ENCODE measurements at places on chromosomes 6 and 20.

DNA sequence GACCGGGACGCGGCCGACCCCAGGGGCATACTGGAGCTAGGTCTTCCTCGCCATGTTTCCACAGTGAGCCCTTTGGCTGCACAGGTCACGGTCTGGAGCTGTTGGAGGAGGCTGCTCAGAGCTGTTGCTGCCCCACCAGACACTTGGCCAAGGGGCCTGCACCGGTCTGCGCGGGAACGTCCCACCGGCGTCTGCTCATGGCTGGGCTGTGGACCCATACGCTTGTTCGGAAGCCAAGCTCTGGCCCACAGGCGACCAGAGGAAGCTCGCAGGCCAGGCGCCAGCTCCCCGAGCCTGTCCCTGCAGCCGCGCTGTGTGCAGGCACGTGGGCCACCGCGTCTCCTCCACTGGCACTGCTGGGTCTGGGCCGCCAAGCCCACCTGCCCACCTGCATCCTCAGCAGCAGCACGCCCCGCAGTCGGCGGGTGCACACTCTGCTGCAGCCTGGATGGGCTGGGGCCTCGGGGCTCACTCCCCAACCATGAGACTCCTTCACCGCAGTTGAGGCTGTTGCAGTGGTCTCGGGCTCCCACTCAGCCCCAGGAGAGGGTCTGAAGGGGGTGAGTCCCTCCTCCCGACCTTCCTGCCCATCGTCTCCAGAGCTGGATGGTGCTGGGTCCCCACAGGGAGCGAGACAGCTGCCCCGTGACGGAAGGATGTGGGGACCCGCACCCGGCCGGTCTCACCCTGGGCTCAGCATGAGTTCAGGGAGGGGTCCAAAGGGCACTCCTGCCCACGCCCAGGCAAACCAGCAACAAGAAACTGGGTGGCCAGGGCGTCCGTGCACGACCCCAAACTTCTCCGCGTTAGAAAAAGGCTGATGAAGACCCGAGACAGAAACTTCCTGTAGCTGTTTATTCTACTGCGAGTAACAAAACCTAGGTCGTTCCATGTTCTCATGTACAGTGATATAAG, 15.5 kb upstream of the TCFL5 start:
- no peak for DNase-seq

DNA sequence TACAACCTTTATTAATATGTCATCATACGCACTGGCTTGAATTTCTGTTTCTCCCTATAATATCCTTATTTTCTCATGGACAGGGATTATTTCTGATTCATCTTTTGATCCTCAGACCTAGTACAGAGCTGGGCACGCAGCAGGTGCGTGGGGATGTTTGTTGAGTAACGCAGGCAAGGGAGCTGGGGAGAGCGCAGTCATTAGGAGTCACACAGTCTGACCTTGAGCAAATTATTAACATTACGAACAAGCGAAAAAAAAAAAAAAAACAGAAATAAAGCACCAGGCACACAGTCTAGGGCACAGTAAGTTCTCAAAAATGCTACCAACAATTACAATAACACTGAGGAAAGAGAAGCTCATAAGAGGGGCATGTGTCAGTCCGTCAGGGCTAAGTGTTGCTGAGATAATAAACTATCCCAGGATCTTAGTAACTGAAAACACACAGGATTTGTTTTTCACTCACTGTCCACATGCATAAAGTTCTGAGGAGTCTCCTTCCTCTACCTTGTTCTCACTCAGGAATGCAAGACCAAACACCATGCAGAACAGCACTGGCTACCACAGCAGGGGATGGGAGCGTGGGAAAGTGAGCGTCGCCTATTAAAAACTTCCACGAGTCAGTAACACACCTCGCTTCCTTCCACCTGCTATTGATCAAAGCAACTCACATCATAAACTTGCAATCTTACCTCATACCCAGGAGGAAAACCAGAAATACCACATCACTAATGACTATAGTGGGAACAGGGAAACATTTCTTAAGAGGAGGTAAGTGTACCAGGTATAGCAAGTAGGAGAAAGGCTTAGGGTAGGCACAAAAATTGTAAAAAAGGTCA, 56.9 kb downstream of the PDE10A start:
- no peak for DNase-seq

- no peak for DNase-seq
Measured at GRCh38 chr6:2578767-2579166, 172.0 kb downstream of the MYLK4 start.

GRCh38 chr6:36129941-36130666, at the start of gene MAPK13:
TSS of gene MAPK13 (plus strand) at chr6:36130513. CDS start at chr6:36130583, 70 bp downstream.
- DNase-seq: no peak

DNA sequence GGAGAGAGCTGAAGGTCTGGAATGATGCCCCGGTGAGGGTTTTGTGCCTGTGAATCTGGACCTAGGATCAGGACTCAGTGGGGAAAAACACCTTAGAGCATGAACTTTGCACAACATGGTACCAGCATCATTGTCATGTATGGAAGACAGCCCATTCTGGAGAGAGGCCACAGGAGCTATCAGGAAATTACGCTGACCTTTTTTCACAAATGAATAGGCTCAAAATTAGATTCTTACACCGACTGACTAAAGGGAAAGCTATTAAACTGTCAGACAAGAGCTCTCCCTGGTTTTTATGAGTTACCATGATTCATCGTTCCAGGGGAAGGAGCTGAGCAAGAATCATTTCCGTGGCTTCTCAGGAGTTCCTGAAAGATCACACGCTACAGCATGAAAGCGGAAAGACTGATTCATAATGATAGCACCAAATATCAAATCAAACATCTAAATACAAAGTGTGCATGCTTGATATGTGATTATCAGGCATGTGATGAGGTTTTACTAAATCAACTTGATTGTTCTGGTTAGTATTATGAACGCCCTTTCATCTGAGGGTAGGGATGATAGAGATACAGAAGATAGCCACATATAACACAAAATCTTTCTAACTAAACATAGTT, 224.9 kb upstream of the SMLR1 start:
- DNase-seq: no peak

DNA sequence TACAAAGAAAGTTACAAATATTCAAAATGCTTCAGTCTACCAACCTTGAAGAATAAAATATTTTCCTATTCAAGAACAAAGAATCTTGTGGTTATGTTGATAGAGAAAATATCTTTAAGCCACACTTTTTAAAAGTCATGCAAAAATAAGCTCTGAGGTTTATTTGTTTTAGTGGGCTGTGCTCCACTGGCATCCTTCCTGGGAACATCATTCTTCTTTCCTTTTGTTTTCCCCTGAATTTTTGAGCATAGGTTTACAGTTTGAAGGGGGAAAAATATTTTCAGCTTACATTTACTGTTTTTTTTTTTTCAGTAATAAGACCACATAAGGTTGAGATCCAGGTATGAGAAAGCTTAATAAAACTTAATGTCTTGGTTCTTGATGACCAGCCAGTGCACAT, 72.0 kb upstream of the BACH2 start:
- no peak for DNase-seq

DNA sequence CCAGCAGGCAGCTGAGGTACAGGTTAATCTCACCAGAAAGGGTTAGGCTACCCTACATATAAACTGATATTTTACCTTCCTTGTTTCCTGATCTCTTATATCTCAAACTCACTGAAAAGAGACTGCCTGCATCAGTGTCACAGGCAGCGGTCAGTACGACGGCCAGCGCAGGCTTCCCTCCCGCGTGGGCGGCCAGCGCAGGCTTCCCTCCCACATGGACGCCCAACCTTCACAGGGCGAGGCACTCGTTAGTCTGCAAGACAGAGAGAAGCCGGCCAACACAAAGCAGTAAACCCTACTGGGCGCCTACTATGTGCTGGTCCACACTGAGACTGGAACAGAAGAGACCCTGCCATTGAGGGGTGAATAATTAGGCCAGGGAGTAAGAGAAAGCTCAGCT, 33.0 kb downstream of the TTI1 start:
- no peak for DNase-seq

DNA sequence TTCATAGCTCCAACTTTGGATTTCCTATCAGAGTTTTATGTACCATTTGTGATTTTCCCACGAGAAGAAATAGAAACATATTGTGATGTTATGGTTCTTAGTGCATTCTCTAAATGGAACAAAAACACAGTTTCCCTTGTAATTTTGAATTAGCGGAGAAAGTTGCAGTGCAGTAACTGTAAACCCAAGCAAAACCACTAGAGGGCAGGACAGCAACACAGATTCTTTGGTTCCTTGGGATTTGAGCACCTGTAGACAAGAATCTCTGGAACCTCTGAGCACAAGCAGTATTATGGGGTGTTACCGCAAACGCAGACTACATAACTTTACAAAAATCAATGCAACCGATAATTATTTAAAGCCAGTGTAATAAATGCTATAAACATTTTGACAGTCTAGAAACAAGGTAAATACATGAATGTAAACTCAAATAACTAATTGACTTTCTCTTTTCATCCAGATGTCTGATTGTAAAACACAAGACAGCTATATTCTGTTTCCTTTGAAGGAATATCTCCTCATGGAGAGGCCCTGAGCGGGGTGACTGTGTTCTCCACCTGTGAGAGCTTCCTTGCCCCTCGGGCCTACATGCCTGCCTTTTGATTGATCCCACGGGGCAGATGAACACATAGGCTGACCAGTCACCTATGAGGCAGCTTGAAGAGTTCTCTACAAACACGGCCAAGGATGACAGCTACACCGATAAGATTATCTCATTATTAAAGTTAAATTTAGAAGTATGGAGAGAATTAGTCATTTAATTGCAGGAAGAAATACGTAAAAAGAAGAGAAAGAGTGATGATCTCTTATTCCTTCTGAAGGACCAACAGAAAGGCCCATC, 67.5 kb upstream of the COL21A1 start:
- DNase-seq: no peak

- no peak for DNase-seq
Measured at GRCh38 chr20:48585061-48585870, 242.5 kb downstream of the PREX1 start.

DNA sequence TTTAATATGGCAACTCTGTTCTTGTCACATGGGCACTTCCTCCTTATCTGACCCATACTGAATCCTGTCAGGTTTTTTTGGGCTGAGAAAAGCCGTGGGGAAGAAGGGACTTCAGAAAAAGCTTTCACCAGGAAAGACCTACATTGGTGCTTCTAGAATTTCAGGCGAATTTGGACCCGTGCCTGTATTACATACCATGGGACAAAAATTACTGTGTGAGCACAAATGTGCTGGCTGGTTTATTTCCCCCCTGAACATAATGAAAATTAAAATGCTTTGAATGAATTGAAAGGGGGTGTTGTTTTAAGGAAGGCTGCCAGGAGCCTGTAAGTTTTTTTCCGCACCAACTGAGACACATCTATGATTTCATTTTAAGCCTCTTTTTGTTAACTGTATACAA, 29.6 kb downstream of the CAP2 start:
- no peak for DNase-seq

GRCh38 chr6:132798869-132799538, 567 bp upstream of the SLC18B1 start:
- peak; percentile 76 for DNase-seq

- peak; percentile 94 for DNase-seq
Measured at GRCh38 chr20:33731693-33732165, at the start of gene ZNF341. TSS of gene ZNF341 (plus strand) at chr20:33731996. CDS start at chr20:33732022, 26 bp downstream.

GRCh38 chr20:38073307-38074071, 39.9 kb downstream of the RPRD1B start:
- peak; percentile 7 for DNase-seq

GRCh38 chr6:84635081-84635761, 129.2 kb downstream of the TBX18 start:
- no peak for DNase-seq

DNA sequence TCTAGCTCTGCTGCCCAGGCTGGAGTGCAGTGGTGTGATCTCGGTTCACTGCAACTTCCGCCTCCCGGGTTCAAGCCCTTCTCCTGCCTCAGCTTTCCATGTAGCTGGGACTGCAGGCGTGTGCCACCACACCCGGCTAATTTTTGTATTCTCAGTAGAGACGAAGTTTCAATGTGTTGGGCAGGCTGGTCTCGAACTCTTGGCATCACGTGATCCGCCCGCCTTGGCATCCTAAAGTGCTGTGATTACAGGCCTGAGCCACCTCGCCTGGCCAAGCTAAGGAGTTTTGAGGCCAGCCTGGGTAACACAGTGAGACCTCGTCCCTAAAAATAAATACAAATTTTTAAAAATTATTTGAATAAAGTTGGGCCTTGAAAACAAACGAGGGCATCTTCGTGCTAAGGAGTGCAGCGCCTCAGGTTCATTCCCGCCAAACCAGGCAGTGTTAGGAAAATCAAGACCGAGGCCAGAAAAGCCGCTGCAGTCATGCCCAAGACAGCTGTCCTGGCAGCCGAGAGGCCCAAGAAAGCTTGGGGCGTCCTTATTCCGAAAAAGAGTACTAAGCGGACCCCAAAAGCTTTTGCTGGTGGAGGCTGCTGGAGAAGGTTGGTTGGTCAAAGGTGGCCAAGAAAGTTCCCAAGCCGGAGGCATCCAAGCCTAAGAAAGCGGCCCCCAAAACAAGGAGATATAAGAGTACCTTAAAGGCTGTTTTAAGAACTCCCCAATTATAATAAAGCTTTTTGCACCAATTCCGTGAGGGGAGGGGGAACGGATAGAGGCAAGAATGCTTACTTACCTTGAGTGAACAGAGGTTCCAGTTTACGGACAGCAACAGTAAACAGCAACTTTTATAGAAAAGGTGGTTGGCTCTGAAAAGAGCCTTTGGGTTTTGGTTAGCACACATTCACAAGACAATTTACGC, 109.0 kb downstream of the HFE start:
- no peak for DNase-seq

GRCh38 chr6:166466178-166467122, 83.7 kb upstream of the MPC1 start:
- no peak for DNase-seq

- DNase-seq: peak; percentile 31
Measured at GRCh38 chr6:36546308-36546919, 865 bp downstream of the STK38 start.

DNA sequence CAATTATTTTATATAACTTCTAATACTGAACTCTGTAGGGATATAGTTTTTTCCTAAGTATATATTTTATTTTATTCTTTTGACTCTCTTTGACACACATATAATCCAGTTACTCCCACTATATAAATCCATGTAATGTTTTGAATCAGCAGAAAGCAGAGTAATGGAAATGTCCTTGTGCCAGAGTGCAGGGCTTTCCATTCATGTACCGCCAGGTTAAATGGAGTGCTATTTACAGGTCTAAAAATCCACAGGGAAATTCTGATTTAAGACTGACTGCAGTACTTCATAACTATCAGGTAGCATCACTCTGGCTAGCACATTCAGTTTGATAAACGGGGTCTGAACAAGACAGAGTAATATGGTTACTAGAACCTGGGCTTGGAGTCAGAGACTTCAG, 626.8 kb downstream of the COL12A1 start:
- DNase-seq: no peak

GRCh38 chr20:50250679-50251382, 60.2 kb downstream of the CEBPB start:
- no peak for DNase-seq

GRCh38 chr20:44460795-44461141, 14.9 kb upstream of the TTPAL start:
- DNase-seq: no peak

GRCh38 chr6:128446497-128446896, 73.9 kb downstream of the PTPRK start:
- DNase-seq: no peak
